ENCODE measurements at places on chromosomes 13 and 19. TPM values are rescaled to one million over a fixed set of nuclear protein-coding genes. Genes with fewer than 3 reads are reported as not detected.

DNA sequence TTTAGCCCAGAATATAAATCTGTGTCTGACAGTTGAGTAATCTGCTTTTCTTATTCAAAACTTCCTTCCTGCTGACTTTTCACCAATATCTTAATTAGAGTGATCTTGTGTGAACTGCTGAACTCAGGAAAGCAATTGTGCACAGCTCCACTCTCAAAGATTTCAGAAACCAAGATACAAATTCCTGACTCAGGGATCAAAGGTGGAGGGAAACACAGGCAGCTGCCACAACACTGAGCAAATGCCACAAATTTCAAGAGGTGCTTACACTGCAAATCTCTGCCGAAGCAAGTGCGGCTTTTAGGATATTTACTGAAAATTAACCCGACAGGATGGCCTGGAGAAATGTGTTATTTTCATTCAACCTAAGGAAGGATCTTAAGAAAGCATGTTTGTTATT, 111.4 kb downstream of the STOML3 start:
- no peak for DNase-seq

DNA sequence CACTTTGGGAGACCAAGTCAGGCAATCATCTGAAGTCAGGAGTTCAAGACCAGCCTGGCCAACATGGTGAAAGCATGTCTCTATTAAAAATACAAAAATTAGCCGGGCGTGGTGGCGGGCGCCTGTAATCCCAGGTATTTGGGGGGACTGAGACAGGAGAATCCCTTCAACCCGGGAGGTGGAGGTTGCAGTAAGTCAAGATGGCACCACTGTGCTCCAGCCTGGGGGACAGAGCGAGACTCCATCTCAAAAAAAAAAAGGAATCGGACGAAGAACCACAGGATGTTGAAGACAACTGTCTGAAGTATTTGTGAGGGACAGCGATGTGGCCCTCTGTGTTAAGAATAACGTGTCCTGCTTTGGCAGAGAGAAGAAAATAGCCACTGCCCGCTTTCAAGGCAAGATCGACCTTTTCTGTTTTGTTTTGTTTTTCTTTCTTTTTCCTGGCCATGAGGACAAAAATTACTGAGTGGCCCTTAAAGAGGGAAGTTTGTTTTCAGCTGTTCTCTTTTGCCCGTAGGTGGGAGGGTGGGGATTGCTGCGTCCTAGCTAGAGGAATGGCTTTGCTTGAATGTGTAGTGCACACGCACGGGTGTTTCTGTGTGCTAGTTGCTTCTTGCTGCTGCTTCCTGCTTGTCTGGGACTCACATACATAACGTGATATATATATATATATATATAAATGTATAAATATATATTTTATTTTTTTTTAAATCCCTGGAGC, 6.2 kb upstream of the PRKCG start:
- no peak for DNase-seq

DNA sequence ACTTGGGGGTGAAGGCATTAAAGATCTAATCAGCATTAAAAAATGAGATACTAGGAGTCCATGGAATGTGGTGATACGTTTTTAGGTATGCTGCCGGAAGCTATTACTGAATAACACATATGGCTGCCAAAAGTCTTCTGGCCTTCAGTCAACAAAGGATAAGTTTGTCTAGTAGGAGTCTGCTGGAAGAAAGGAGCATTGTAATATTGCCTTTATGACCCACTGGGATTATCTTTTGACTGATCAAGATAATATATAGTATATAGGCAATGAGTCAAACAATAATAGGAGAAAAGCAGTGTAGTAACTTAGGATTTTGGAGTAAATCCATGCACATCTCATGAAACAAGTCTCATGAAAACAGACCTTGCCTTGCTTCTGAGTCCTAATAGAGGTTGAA, 295.4 kb downstream of the SLITRK6 start:
- no peak for DNase-seq

GRCh38 chr13:77883328-77883727, 35.3 kb downstream of the EDNRB start:
- no peak for DNase-seq

- DNase-seq = no peak
Measured at GRCh38 chr13:105663182-105663581, 872.3 kb downstream of the EFNB2 start.

GRCh38 chr13:47661076-47661475, 340.0 kb downstream of the SUCLA2 start:
- no peak for DNase-seq

- no peak for DNase-seq
Measured at GRCh38 chr13:38819053-38819452, 132.2 kb downstream of the FREM2 start.

GRCh38 chr19:18110609-18111232, 13.1 kb downstream of the MAST3 start:
- DNase-seq = no peak

GRCh38 chr19:8065875-8066261, 13.3 kb downstream of the CCL25 start:
- DNase-seq = no peak

DNA sequence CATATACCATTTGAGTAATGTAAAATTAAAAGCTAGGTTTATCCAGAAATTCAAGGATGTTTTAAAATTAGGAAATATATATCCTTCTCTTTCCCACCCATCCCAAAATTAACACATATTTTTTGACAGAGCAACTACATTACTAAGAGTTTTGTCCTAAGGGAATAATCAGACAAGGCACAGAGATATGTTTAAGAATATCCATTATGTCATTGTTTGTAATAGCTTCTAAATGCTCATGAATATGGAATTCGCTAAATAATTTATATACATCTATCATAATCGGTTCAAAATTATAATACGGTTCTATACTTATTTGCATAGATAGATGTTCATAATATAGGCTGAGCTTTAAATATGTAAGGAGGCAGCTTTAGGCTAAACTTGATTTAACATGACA, 9.8 kb downstream of the UBL3 start:
- DNase-seq = no peak

DNA sequence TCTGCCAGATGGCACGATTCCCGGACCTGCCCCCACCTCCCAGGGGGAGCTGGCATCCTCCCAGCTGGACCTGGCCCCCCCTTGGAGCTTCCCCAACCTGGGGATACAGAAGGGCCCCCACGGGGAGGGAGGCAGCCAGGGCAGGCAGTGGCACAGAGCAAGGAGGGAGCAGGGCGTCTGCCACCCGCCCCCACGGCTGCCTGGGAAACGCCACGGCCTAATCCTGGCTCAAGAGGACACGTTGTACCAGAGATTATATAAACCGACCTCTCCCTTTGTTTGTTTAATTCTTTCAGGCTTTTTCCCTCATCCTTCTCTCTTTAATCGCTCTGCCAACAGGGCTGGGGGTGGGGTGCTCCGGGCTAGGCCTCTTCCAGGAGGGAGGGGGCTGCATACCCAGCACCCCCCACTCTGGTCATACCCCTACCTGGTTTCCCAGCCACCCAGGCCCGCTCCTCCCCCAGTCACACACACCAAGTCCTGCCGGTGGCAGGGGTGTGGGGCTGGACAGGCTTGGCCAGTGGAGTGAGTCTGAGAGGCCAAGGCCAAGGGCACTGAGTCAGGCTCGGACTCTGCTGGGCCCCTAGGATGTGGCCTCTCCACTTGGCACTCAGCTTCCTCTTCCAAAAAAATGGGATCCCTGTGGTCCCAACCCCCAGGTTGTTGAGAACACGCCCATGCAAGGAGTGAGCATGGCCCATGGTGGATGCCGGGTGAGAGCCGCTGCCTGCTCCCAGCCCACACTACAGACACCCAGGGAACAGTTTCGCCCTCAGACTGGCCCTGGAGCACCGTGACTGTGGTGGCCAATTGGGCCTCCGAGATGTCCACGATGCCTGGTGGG, 29.5 kb upstream of the NFIC start:
- DNase-seq = peak; percentile 96

DNA sequence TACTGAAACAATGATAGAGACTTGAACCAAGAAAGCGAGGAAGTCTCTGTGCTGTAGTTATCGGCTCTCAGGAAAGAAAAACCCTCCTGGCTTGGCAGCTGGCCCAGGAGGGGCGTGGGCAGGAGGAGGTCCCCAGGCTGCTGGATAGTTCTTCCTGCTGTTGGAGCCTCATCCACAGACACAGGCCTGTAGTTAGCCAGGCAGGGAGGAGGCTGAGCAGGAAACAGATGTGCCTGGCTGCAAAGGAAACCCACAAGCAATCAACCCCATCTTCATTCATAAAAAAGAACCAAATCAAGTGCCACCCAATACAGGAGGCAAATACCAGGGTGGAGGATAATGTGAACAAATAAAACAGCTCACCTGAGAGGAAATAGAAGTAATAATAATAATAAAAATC, 86.2 kb downstream of the IRS2 start:
- peak; percentile 76 for DNase-seq

GRCh38 chr13:33262062-33262487, 23.5 kb downstream of the STARD13 start:
- DNase-seq = no peak

DNA sequence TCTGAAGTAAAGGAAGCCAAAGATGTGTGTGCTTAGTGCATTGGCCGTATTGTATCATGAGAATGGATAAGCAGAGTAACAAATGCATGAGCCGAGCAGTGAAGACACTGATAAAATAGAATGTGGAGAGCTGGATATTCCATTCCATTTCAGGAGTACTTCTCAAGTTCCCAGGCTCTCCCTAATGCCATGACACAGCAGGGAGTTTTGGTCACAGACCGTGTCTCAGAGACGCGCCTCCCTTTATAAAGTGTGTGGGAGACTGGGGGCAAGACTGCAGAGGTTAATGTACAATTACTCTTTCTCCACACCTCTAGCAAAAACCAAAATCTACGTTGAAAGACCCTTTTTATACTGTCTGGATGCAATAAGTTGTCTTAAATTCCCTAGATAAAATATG, 575.6 kb downstream of the EFNB2 start:
- no peak for DNase-seq

GRCh38 chr19:38494379-38494778, 60.9 kb downstream of the RYR1 start:
- DNase-seq = no peak

DNA sequence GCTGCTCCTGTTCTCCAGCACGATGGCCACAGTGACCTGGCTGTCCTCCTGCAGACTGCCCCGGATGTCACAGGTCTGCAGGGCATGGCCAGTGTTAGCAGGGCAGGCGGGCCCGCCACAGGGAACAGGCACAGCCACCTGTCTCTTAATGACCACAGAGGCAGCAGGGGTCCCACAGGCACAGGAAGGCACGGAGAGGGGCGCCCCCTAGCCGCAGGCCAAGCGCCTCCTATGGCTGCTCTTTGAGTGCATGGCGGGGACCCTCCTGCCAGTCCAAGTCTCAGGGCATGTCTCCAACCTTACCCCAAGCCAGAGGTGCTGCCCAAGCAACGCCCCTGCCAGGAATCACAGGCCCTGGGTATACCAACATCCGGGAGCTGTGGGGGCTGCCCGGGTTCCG, 14.1 kb downstream of the IZUMO4 start:
- no peak for DNase-seq

- no peak for DNase-seq
Measured at GRCh38 chr19:28290963-28291657, 921.8 kb downstream of the UQCRFS1 start.

GRCh38 chr19:30877661-30878113, 471.5 kb downstream of the TSHZ3 start:
- no peak for DNase-seq

DNA sequence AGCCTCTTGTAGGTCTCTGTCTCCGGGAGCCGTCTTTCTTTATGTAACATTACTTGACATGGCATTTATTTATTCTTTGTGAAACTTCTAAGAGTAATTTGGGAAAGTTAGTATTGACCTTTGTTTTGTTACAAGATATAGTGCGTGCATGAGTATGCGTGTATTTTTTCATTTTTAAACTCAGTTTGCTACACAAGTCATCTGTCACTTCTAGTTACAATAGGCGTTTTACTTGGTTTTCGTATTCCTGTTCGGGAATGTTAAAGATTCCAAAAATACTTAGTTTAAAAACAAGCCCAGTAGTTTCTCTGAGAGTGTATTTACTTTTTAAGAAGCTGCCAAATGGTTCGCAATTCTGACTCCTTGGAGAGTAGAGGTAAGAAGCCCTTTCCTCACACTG, 3.2 kb downstream of the PDS5B start:
- DNase-seq = no peak

GRCh38 chr13:52936806-52937205, 88.4 kb upstream of the PCDH8 start:
- DNase-seq = no peak

TDRD3 gene
- 44.3 TPM for total RNA-seq

FUT1 gene
- total RNA-seq = 2.3 TPM

CAPS gene
- 9.4 TPM for total RNA-seq

C19orf38 gene
- 2.0 TPM for total RNA-seq

PALM gene
- total RNA-seq = 27.5 TPM

ZNF723 gene
- total RNA-seq = not detected

LIN7B gene
- total RNA-seq = 8.4 TPM

SERP2 gene
- 3.4 TPM for total RNA-seq

ZNF98 gene
- 4.9 TPM for total RNA-seq

PAK4 gene
- total RNA-seq = 15.9 TPM

PNMA8C gene
- 3.1 TPM for total RNA-seq

All from aorta (tissue), 5 donors.